ENCODE measurements at places on chromosomes 7 and 10.

GRCh38 chr10:6647811-6648526 is 67.9 kb upstream of the PRKCQ start:
- no peak overlapping the region for H3K27ac ChIP-seq
- no peak overlapping the region for H3K4me3 ChIP-seq
- no peaks in the 10 kb centered on the region for H3K36me3 ChIP-seq
- DNase-seq = no peak
- no peaks in the 10 kb centered on the region for H3K4me1 ChIP-seq
- H3K27me3 ChIP-seq = no peaks in the 10 kb centered on the region

DNA sequence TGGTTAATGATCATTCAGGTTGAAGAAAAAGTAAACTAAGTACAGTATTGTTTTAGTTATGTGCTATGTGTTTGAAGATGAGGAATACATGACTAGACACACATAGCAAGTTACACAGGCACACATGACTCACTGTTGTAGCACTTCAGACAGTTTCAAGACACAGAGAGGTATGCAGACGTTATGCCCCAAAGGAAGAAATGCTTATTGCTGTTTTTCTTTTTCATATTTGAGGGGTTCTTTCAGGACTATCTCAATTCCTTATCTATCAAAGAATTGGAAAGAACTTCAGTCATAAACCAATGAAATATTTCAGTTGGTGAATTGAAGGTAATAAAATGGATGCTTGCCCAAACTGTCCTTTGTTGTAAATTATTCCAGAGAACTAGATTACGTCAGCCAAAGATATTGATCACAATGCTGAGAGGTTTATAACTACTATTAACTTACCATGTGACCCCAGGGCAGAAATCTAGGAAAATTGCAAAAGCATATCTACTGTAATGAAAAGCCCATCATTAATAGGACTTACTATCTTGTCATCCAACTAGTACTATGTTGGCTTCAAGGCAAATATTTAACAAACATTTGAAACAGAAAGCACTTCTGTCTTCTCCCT is 61.2 kb upstream of the CAPZA2 start:
- H3K4me3 ChIP-seq = no peak overlapping the region
- H3K27me3 ChIP-seq = no peaks in the 10 kb centered on the region
- H3K4me1 ChIP-seq = no peaks in the 10 kb centered on the region
- no peak for DNase-seq
- H3K27ac ChIP-seq = no peak overlapping the region

DNA sequence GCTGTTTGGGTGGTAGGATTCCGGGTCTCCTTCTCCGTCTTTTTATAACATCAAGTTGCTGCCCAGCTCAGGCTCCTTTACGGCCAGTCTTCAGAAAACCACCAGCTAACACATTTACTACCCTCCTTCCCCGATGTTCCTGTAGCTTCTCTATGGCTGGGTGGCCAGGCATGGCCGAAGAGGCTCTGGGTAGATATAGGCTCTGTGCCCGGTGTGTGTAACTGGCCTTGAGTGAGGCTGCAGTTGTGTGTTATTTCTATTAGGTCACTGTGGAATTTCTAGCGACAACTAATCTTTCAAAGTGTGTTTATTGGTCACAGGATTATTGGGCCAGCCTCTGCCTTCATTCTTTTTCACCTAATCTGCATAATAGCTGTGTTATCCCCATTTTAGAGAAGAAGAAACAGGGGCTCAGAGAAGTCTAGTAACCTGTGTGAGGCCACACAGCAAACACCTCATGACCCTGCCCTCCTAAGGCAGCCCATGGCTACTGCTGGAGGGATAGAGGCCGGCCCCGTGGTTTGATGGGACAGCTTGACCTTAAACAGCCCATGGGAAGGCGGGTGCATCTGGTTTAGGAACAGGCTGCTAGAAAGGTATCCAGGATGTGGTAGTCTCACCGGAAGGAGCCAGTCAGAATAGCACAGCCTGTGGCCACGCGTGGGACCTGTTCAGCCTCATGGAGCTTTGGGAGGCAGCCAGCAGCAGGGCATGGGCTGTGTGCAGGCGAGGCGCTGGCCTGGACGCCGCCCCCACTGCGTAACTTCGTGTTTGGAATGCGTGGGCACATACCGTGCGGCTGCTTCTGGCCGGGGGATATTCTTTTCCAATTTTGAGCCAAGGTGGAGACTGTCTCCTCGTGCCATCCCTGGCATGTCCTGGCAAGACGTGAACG is 29.7 kb downstream of the HTRA1 start:
- no peaks in the 10 kb centered on the region for H3K27me3 ChIP-seq
- H3K4me1 ChIP-seq = no peaks in the 10 kb centered on the region
- DNase-seq = no peak

DNA sequence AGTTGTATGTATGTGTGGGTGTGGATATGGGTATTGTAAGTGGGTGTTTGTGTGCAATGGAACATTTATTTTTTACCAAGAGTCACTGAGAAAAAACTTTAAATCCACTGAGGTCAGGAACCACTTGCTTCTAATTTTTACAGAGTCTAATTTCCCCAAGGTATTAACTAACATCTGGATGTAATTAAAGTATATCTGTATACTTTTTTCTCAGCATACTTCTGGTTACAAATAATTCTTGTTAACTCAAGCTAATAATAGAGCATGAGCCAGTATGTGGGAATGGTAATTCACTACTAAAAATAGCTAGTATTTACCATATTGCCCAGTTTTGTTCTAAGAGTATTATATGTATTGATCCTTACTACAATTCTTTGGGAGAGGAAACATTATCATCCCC is 24.6 kb upstream of the STEAP4 start:
- no peaks in the 10 kb centered on the region for H3K4me1 ChIP-seq
- no peaks in the 10 kb centered on the region for H3K27me3 ChIP-seq
- no peak overlapping the region for H3K4me3 ChIP-seq
- no peaks in the 10 kb centered on the region for H3K36me3 ChIP-seq
- no peak overlapping the region for H3K27ac ChIP-seq
- DNase-seq = no peak

DNA sequence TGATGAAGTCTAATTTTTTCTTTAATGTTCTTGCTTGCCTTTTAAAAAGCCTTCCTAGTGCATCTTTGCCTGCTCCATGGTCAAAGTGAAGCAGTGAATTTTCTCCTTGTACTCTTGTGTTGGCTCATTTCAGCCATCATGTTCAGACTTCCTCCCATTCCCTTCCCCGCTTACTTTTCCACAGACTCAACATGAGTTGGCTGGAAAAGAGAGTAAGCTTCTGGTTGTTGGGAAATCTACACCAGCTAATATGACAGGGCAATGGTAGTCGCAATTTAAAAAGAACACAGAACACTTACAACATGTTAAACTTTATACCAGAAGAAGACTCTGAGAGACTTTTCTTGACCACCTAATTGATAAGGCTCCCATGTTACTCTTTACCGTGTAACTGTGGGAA is 24.3 kb upstream of the PDK4 start:
- H3K36me3 ChIP-seq = no peaks in the 10 kb centered on the region
- no peaks in the 10 kb centered on the region for H3K27me3 ChIP-seq
- H3K4me1 ChIP-seq = no peaks in the 10 kb centered on the region
- no peak overlapping the region for H3K4me3 ChIP-seq
- no peak overlapping the region for H3K27ac ChIP-seq

All from GM12878 (cell line).